ENCODE measurements at places on chromosomes 2 and 18.

DNA sequence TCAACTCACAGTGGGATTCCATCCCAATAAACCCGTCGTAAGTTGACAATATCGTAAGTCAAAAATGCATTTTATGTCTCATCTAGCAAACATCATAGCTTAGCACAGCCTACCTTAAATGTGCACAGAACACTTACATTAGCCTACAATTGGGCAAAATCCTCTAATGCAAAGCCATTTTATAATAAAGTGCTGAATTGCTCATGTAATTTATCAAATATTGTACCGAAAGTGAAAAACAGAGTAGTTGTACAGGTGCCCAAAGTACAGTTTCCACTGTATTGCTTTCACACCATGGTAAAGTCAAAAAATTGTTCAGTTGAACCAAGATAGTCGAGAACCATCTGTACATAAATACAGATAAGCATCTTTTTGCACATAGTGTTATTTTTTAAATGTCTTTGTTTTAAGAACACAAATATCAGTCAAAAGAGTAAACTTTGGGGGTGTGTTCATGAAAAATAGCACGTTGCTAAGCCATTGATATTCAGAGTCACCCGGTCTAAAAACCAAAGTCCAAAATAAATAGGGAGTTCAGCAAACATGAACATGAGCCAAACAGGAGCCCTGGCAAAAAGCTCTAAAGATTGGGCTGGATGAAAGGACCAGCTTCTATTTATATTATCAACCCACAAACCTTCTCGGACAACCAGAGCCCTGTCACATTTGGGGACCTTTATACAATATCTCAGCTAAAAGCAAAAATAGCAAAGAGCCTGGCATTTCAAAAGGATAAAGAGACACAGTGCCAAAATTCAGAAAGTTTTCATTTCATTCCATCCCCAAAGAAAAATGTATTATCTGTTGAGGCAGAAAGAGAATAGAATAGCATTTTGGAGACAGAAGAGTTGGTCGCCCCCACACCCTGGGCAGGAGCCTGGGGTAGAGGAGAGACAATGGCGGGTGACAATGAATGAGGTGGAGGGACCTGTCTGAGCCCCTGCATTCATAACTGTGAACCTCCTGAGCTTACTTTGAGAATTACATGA is 105.9 kb upstream of the SH3BP4 start:
- DNase-seq = no peak

GRCh38 chr2:10043256-10043905 is at the start of gene KLF11:
Gene KLF11 (plus strand): TSS chr2:10043550. CDS start chr2:10043717, 167 bp downstream.
- DNase-seq = peak; percentile 93

DNA sequence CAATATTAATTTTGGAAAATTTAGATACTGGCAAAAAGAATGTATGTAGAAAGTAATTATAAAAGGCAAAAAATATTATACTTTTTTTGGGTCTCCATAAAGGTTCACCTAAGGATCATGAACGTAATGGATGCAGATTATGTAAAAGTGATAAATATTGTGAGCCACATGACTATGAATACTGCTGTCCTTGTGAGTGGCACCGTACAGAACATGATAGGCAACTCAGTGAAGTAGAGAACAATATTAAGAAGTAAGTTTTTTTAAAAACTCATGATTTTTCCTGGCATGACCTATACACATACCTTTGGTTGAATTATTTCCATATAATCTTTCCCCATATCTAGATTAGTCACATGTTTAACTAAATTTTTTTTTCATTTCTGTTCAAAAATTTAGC is 18.6 kb downstream of the GEN1 start:
- DNase-seq = no peak

GRCh38 chr2:28233164-28233676 is 159.4 kb upstream of the FOSL2 start:
- peak; percentile 47 for DNase-seq

- DNase-seq = no peak
These were observed 68.0 kb downstream of the RNF152 start for GRCh38 chr18:61824733-61825363.

- DNase-seq = no peak
These were observed 5.0 kb upstream of the IL18RAP start for GRCh38 chr2:102417946-102418345.

- no peak for DNase-seq
These were observed 155.0 kb upstream of the PXDN start for GRCh38 chr2:1899396-1899730.

DNA sequence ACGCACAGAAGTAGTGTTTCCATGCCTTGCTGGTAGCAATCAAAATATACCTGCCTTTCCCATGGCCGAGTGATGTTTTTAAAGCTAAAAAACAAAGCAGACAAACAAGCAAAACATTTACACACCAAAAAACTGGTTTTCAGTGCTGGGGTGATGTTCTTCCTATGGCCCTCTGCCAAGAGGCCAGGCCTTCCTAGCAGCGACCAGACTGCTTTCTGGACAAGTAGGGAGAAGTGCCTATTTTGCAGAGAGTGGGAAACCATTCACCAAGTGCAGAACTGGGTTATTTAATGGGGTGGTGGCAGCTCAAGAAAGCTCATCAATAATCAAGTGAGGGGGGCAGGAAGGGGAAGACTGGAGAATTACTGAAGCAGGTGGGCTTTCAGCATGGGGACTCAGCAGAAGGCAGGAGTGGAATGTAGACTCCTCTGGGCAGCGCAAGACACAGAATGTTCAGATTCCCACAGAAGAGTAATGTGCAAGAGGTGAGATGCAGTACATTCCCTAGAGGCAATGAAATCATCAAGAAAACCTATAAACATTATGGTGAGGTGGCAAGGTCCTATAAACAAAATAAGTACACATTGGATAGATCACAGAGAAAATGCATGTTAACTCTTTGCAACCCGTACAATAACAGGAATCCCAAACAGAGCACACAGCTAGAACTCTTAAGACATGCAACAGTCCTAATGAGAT is 44.0 kb downstream of the CPO start:
- DNase-seq = no peak

GRCh38 chr18:49723648-49724180 is 89.6 kb downstream of the ACAA2 start:
- no peak for DNase-seq

GRCh38 chr18:31648966-31649429 is 35.4 kb downstream of the B4GALT6 start:
- DNase-seq = peak; percentile 20

All from fibroblast of skin of scalp (primary cell).